PC-3 (cell line): ENCODE measurements at places on chromosomes 2 and 18. TPM values are rescaled to one million over a fixed set of nuclear protein-coding genes. Genes with fewer than 3 reads are reported as not detected.
A peak's percentile ranks its signal among the peaks of the same experiment; 100 is the strongest.

The RGPD4 gene
- not detected in 2 replicates for total RNA-seq

- peak; percentile 54 for DNase-seq
These were observed 211.9 kb downstream of the RBM43 start for GRCh38 chr2:151049746-151050145.

The PDE1A gene
- total RNA-seq, result not detected in 2 replicates

The POMC gene
- total RNA-seq, result not detected in 2 replicates

GRCh38 chr2:200756618-200757321, 54.9 kb upstream of the BZW1 start:
- DNase-seq, result peak; percentile 93
